ENCODE measurements at places on chromosomes 4 and X.

DNA sequence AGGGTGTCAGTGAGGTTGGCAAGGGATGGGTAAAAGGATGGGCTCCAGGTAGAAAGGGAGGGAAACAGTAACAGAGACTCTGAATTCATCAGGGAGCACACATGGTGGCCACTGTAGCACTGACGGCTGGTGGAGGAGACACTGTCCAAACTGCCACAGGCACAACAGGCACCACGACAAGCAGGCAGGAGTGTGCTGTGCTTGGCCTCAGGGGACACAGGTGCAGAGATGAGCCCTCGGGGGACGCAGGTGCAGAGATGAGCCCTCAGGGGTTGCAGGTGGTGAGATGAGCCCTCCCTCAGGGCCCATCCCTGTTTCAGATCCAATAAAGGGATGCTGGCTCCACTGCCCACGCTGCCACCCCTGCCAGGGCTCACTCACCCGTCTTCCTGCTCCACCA lies 7.6 kb downstream of the PDE6B start:
- no peak for DNase-seq

DNA sequence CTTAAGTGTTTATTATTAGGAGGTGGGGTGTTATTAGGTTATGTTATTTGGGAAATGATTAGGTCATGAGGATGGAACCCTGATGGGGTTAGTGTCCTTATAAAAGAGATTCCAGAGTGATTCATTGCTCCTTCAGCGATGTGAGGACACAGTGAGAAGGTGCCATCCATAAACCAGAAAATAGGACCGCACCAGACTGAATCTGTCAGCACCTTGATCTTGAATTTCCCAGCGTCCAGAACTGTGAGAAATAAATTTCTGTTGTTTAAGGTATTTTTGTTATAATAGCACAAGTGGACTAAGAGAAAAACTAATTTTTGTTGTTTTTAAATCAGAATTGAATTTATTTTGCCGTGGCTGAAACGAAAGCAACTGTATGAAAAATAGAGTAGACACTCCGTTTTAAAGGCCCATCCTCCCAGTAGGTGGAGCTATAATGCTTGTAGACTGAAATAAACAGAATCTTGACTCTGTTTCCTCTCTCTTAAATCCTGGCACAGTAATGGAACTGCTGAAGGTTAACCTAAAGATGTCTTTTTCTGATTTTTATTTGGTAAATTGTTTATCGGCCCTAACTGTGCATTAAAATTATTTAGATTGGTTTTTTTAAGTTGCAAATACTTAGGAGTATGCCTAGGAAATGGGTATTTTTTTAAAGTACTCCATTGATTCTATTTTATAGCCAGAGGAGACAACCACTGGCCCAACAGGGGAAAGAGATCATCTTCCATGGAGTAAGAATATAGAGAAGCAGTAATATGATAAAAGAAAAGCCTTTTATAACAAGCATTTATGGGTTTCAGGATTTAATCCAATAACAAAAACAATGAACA lies 133.2 kb upstream of the ADAMTS3 start:
- DNase-seq: no peak

GRCh38 chr4:189445613-189446012 lies 495.1 kb upstream of the FRG1 start:
- DNase-seq: no peak

- DNase-seq: no peak
Measured at GRCh38 chrX:45505214-45505613, 304.5 kb upstream of the DIPK2B start.

DNA sequence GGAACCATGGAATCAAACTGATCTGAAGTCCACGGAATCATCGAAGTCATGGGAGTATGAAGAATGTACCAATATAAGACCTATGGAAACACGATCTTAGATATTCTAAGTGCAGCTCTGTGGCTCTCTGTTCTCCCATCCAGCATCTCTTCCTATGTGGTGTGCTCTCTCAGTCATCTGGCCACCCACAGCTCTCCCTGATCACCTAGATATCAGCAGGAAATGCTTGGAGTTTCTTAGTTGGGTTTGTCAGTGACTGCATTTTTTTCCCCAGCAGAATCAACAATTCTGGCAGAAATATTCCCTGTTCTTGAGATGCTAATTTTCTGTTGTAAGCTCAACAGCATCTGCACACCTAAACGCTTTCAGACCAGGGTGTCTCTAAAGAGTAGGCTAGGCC lies 94.1 kb downstream of the GC start:
- no peak for DNase-seq

DNA sequence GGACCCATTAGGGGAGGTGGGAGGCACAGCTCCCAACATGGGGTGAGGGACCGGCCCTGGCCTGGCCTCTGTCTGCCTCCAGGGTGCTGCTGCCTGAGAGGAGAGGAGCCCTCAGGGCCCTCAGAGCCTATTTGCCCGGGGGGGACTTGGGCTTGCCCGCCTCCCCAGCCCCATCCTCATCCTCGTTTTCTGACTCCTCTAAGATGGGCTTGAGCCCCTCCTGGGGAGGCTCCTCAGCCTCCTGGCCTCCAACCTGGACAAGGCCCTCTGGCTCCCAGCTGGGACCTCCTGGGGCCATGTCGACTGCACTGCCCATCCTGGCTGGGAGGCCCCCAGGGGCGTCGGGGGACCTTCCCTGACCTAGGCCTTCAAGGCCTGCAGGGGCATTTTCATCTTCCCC lies 2.8 kb downstream of the PNMA6F start:
- no peak for DNase-seq

- no peak for DNase-seq
Measured at GRCh38 chr4:79364061-79364460, 38.2 kb upstream of the NAA11 start.

- no peak for DNase-seq
Measured at GRCh38 chr4:24278693-24279092, 305.7 kb downstream of the DHX15 start.

GRCh38 chrX:36856849-36857248 lies 151.3 kb upstream of the FAM47C start:
- no peak for DNase-seq

DNA sequence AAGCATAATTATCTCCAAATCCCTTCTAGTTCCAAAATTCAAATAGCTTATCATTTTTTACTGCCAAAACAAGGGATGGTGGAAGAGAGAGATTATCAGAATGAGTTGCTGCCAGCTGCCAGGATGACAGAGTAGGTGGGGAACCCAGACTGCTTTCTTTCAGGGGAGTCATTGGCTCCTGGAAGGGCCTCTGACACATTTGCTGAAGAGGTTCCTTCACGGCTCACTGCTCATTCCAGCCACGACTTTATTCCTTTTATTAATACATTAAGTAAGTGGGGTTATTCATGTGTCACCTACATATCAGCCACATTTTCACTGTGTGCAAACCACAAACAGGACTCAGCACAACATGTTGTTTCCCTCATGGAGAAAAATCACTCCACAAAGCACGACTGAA lies 12.7 kb upstream of the SMIM43 start:
- peak; percentile 24 for DNase-seq

DNA sequence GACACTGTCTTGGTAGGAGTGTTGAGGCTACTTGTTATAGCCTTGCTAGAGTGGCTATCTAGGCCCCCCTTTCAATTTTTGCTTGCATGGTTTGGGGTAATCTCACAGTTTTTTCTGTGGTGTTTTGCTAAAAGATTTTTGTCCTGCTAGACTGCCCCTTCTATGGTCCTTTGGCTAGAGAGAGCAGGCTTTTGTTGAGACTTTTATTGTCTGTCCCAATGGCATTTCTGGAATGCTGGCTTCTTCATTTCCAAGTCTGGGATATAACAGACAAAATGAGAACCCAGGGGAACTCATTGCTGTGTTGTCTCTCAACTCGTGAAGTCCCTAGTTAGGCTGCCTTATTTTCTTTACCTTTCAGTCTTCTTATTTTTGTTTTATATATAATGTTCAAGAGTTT lies 160.2 kb upstream of the ZC4H2 start:
- no peak for DNase-seq

DNA sequence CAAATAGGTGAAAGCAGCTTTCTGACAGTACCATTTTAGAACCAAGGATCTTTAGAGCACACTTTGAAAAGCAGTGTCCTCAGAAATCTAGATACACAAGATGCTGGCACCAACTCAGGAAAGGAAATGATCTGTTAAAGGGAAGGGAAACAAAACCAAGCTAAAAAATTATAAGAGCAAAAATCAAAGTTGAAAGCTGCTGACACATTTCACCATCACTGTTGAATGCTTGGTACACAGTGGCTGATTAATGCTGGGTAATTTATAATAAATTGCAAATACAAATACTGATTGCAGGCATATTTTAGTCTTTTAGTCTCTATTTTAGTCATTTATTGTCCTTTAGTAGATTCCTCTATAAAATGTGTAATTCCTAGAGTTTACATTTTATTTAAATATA lies 1540.1 kb upstream of the PCDH10 start:
- DNase-seq: no peak

GRCh38 chr4:182862921-182863320 lies 54.3 kb downstream of the DCTD start:
- DNase-seq: no peak

GRCh38 chr4:14046642-14047041 lies 419.1 kb upstream of the BOD1L1 start:
- no peak for DNase-seq

DNA sequence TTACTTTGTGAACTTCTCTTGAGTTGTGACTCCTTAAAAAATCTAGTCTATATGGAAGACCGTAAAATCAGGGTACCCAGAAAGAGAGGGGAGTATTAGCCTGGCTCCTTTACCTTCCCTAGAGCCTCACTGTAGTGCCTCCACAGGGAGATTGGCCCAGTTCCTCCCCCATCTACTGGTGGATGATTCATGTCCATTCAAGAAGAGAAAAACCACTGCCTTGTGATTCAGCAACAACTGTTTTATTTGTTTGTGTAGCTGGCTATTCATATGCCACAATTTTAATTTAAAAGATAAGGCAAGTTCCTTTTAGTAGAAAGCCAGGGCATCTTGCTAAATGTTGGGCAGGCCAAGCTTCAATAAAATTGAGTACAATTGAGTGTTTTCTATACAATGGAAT lies 221.8 kb upstream of the KCNIP4 start:
- no peak for DNase-seq

- DNase-seq: no peak
Measured at GRCh38 chr4:182343453-182343852, 100.3 kb downstream of the TENM3 start.

DNA sequence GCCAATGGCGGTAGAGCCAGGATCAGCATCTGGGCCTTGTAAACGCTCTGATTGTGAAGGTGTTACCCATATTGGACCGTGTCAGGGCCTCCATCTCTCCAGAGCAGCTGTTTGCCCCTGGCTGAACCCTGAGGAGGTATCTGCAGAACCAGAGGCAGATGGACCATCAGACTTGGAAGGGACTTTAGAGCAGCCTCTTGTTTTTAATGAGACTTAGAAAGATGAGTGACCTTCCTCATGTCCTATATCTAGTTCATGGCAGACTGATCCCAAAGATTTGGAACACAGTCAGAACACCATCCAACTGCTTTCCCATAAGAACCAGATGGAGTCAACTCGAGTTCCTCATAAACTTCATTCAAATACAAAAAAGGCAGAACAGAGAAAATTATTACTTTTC lies 135.1 kb upstream of the MSX1 start:
- no peak for DNase-seq

DNA sequence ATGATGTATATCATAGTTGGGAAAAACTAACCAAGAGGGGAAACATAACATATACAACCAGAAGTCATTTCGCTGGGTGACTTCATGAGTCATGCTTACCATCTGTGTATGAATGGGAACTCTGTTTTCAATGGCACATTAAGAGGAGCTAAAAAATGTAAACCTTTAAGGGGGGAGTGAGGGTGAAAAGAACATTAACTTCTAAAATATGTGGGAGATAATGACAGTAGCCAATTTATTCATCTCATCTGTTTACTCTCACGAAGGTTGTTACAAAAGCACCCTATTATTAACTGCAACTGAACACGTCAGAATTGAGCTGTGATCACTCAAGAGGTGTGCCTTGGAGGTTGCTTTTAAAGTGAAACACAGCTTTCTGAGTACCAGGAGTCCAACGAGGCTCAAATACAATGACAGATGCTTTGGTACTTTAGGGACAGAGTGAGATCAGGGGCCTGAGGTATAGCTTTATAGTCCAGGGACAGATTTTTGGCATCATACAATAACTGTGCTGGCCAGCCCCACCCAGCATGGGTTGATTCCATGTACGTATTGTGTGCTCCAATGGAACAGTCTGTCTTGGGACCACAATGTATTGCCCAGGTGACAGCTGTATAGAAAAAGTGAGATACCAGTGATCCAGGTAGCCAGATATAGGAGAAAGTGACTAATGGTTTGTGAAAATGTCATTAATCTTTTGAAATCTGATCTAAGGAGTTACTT lies 107.3 kb downstream of the AMMECR1 start:
- DNase-seq: peak; percentile 86

- no peak for DNase-seq
Measured at GRCh38 chrX:109812236-109812635, 79.2 kb upstream of the ACSL4 start.

GRCh38 chr4:119284876-119285780 lies 36.8 kb downstream of the FABP2 start:
- DNase-seq: no peak

GRCh38 chrX:10949541-10949940 lies 161.6 kb upstream of the HCCS start:
- no peak for DNase-seq

GRCh38 chr4:98546910-98547594 lies 111.4 kb downstream of the TSPAN5 start:
- DNase-seq: peak; percentile 74

DNA sequence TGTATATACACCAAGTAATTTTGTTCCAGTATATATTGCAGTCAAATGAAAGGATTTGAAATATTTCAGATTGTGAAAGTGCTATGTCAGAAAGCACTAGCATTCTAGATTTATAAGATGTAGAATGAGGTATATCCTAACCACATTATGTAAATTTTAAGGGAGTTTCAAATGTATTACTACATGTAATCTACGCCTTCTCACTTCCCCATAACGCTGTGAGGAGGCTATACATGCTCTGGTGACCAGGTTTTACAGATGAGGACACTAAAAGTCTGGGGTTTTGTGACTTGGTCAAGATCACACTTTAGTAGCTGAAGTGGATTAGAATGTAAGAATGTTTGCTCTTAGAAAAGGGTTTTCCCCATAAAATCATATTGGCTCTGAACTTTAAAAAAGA lies 8.1 kb downstream of the ENPEP start:
- no peak for DNase-seq

DNA sequence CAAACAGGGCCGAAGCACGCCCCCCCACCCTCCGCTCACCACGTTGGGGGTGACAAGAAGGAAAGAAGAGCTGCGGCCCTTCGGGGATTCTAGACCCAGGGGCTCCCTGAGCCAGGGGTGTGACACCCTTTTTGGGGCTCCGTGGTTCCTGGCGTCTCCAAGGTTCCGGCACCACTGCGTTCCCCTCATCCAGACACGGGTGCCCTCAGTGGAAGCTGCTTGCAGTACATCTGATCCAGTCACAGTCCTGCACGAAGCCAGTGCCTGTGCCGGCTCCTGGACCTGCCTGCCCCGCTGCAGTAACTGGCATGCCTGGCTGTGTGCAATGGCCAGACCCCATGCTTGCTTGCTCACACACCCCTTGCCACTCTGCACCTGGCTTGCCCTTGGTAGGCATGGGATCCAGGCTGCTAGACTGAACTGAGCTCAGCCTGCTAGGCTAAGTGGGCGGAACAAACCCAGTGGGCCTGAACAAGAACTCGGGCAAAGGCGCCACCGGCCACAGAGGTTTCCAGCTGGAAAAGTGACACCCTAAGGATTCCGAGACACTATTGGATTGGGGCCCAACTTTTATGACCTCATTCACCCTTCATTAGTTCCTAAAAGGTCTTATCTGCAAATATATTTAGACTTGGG lies 420.4 kb upstream of the AGA start:
- DNase-seq: no peak
